ENCODE measurements at places on chromosomes 4 and X.

- DNase-seq, result no peak
Observed at GRCh38 chr4:185886832-185887524, 75.0 kb upstream of the SORBS2 start.

- no peak for DNase-seq
Observed at GRCh38 chr4:153542131-153542530, 76.0 kb downstream of the TMEM131L start.

GRCh38 chr4:107624024-107624423 is 96.0 kb downstream of the PAPSS1 start:
- DNase-seq, result no peak

DNA sequence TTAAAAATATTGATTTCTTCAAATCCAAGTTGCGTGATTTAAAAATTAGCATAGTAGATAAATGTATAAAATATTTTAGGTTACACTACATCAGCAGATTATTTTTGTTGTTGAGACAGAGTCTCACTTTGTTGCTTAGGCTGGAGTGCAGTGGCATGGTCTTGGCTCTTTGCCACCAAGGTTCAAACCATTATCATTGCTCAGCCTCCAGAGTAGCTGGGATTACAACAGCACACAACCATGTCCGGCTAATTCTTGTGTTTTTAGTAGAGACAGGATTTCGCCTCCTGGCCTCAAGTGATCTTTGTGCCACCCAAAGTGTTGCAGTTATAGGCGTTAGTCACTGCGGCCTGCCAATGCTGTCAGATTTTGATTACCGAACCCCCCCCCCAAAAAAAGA is 1390.5 kb upstream of the TENM3 start:
- no peak for DNase-seq

GRCh38 chrX:124289443-124289842 is 43.0 kb upstream of the TEX13D start:
- no peak for DNase-seq

GRCh38 chrX:51281758-51282318 is 50.8 kb upstream of the NUDT10 start:
- DNase-seq, result no peak

DNA sequence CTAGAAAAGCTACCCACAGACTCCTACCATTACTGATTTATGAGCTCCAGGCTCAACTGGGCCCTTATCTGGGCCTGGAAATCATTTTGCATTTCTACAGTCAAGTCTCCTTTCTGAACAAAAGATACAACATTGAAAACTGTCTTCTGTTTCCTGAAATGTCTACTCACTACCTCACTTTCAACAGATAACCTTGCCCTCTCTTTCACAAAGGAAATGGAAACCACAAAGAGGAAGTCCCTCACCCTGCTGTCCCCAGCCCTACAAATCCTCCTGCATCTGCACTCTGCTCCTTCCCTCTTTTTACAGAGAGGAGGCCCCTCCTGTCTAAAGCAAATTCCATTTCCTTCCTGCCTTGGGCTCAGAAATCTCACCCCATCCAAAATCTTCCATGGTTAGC is 24.8 kb upstream of the CYBB start:
- DNase-seq, result no peak

DNA sequence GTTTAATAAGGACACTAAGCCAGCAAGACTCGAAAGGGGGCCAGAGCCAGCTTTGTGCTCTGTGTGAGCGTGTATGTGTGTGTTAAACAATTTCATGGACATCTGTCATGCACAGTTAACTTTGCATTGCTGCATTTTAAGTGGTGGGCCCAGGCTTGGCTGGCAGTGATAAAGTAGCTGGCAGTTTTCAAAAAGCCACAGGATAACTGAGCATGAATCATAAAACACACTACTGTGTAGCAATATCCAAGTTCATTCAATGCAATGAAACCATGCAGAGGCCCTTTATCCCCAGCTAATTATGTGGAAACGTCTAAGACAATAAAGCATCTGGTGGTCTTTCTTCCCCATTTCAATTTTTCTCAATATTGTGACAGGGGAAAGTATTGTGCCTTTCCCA is 132.9 kb downstream of the NKX6-1 start:
- no peak for DNase-seq

GRCh38 chr4:119841361-119841760 is 212.8 kb upstream of the PDE5A start:
- no peak for DNase-seq

GRCh38 chr4:153485359-153485758 is 19.2 kb downstream of the TMEM131L start:
- no peak for DNase-seq

DNA sequence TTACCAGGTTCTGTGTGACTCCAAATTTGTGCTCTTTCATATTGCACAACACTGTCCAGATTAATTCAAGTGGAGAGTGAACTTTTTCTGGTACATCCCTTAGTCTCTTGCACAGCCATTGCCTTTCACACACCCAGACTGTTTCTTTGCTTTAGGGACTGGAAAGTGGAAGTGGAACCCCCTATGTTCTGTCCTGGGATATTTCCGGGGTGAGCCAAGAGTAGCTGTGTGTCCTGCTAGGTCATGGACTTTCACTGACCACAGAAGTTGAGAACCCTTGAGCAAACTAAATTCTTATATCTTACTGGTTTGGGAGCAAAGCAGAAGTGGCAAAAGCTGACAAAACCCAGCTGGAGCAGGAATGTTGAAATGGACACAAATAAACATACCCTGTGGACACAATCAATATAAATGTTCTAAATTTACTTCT is 10.3 kb upstream of the VSIG4 start:
- DNase-seq, result no peak

- peak; percentile 67 for DNase-seq
Observed at GRCh38 chrX:97616883-97617530, 733.3 kb downstream of the RPA4 start.

GRCh38 chrX:31376408-31377022 is 304.7 kb upstream of the FTHL17 start:
- DNase-seq, result no peak

DNA sequence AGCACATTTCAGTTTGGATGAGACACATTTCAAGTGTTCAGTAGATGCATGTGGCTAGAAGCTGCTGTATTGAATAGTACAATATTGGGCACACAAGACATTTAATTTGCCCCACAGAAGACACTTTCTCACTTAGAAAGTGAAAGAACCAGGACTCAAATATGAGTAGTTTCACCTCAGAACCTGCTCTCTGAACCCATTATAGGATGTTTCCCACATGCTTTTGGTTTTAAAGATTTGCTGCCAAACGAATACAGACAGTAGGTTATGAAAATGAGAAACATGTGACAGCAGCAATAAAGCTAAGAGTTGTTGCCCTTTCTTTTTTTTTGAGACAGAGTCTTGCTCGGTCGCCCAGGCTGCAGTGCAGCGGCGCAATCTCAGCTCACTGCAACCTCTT is 32.3 kb downstream of the C4orf54 start:
- DNase-seq, result no peak

DNA sequence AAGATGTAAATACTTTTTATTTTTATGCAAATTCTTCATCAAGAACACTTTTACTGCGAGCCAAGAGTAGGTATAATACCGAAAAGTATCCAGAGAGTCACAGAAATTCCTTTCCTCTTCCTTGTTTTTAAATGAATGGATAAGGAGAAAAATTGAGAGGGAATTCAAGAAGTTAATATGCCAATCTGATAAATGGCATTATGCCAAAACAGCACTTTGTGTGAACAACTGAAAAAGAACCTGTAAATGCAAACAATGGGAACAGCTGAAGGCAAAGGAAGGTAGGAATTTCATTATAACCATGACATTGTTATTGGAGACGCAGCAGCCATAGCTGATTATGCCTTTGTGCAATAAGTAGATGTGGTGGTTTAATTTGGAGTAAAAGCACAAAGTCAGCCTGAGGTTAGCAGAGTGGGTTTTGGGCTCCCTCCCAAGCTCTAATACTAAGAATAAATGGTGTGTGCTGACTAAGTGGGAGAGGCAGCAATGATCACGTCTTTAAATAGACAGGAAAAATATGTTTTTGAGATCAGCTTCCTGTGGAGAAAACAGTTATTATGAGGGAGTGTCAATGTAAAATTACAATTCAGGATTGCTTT is 209.8 kb upstream of the NDST4 start:
- DNase-seq, result no peak

GRCh38 chr4:188177997-188178675 is 38.9 kb downstream of the TRIML1 start:
- DNase-seq, result no peak

DNA sequence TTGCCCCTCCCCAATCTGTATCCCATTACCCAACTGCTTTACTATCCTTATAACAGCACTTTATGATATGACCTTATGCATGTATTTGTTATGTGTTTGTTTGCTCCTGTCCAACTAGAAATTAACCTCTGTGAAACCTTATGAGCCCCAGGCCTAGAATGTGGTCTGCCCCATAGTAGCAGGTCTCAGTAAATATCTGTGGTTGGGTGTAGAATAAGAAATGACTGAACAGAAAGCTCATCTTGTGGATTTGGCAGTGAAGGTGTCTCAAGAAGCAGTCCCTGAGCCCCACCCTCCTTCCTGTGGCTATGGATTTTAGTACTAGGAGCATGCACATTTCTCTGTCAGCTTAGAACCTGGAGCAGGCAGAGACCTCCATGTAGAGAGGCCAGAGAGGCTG is 229.0 kb upstream of the LCORL start:
- DNase-seq, result no peak

- no peak for DNase-seq
Observed at GRCh38 chr4:48832571-48832970, 1.7 kb downstream of the OCIAD1 start.

DNA sequence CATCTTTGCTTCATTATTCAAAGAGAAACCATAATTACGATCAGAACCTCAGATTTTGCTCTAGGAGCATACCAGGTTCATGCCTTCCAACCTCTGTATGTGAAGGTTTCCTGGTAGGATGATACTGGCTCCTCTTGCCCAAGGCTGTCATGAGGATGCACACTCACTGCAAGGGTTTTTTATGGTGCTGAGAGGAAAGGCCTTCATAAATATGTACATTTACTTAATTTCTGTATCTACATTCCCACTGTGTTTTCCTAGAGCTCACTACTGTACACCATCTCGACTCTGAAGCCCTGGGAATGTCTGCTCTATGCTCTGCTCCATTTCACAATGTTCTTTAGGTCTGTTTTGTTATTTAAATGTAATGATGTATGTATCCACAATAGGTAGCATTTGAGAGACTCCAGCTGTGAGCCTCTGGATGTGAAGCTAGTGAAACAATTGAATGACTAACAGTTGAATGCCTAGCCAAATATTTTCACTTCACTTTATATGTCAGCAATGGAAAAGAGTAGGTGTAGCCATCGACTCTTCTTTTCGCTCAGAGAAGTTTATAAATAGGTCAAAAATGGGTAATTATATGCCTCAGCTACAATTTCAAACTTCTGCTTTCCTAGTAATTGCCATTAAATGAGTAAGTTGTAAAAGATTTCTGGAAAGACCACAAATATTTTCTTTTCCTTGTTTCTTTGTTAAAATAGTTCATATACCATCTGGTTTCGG is 228.0 kb downstream of the PALLD start:
- DNase-seq, result no peak

DNA sequence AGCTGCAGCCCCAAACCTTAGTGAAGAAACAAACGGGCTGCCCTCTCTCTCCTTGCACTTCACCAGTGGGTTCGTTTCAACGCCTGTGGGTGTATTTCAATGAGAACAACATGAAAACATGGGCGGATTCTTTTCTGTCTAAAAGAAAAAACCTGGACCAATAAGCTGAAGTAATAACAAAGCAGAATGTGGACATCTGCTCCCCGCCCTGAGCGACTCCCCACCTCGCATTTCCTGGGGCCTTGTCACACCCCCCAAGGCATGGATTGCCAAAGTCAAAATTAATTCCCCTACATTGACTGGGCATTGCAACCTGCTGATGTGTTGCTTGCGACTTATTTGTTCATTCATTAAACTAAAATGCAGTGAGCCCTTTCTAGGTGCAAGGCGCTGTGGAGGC is 142.9 kb downstream of the BCOR start:
- no peak for DNase-seq

- DNase-seq, result no peak
Observed at GRCh38 chr4:18850867-18851266, 829.3 kb upstream of the LCORL start.

- no peak for DNase-seq
Observed at GRCh38 chr4:124459196-124459940, 253.2 kb downstream of the ANKRD50 start.

GRCh38 chrX:1754077-1754476 is 139.2 kb downstream of the ASMT start:
- no peak for DNase-seq

- no peak for DNase-seq
Observed at GRCh38 chrX:39047174-39047573, 245.9 kb downstream of the MID1IP1 start.

DNA sequence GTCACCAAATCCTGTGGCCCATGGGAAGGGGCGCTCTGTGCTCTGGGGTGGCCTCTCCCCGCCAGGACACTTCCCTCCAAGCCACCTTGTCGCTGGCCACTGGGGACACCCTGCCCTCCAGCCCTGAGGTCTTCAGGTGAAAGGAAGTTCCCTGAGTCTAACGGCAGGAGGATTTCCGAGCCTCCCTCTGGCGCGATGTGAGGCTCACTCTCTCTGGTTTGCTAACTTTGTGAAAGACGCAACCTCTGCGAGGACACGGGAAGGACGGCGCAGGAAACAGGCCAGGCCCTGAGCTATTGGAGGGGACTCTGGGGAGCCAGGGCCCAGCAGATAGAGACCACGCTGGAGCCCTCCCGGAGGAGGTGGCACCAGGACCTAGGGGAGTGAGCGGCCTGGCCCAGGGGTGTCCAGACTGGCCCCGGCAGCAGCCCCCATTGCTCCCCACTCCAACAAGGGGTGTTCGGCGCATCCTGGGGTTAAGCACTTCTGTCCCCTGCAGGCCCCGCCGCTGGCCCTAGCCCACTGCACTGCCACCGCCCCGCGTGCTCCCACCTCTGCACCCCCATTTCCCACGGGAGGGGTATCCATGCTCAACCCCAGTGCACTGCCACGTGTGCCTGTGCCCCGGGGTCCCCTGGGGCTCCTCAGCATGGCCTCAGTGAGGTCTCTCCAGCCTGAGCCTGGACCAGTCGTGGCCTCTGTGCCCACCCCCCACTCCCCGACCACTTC is 72.2 kb upstream of the MXD4 start:
- no peak for DNase-seq

DNA sequence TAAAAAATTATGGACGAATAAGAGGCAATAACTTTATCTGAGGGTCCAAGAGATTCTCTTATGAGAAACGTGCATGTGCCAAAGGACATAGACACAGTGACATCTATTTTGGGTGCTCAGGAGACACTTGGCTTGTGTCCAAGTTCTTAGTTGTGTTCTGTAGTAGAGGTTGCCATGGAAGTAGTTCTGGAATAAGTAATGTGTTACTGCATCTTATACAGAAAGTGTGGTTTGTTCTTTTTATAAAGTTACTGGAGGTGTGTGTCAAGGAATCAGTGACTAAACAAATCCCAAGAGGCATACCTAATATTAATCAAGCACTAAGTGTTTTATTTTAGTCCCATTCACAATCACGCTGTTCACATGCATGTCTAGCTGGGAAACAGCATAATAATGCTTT is 305.7 kb downstream of the ARHGAP24 start:
- DNase-seq, result peak; percentile 79

DNA sequence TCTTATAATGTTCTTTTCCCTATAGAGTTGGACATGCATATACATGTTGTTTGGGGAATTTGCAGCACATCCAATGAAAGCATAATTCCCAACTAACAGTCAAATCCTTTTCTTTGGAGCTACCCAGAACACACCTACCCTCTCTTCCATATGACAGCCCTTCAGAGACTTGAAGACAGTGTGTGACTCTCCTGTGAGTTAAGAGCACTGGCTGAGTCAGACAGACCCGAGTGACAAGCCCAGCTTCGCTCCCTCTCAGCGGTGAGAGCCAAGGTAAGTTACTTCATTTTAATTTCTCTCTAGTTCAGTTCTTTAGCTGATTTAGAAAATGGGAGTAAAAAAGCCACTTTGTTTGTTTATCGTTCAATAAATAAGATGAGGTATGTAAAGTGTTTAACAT is 86.3 kb downstream of the RTL9 start:
- no peak for DNase-seq

Measured in kidney capillary endothelial cell (primary cell).